Renal cortical epithelial cell (primary cell): ENCODE measurements at places on chromosomes 2 and 18.
A peak's percentile ranks its signal among the peaks of the same experiment; 100 is the strongest.

DNA sequence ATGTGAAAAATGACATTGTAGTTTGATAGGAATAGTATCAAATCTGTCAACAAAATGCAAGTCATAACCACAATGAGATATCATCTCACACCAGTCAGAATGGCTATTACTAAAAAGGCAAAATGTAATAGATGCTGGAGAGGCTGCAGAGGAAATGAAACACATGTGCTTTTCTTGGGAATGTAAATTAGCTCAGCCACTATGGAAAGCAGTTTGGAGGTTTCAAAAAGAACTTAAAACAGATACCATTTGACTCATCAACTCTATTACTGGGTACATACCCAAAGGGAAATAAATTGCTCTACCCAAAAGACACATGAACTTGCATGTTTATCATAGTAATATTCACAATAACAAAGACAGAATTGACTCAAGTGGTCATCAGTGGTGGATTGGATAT lies 572.6 kb downstream of the TRIB2 start:
- DNase-seq: no peak

DNA sequence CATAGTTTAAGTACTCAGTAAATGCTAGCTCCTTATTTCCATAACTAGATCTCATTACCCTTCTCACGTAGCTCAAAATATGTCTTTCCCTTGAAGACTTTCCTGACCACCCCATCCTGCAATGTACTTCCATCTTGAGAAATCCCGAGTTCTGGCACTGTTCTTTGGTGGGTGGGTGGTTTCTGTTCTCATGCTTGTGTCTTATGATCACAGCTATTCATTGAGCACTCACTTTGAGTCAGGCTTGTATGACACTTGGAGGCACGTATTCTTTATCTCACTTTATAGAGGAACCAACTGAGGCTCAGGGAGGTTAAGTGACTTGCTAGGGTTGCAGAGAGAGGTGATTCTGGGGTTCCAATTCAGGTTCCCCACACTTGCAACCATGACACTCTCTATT lies 9.0 kb upstream of the CLIP4 start:
- no peak for DNase-seq

GRCh38 chr18:40018266-40018665 lies 1936.8 kb upstream of the PIK3C3 start:
- no peak for DNase-seq

- DNase-seq: peak; percentile 40
Observed at GRCh38 chr2:160566717-160567116, 73.1 kb upstream of the RBMS1 start.

DNA sequence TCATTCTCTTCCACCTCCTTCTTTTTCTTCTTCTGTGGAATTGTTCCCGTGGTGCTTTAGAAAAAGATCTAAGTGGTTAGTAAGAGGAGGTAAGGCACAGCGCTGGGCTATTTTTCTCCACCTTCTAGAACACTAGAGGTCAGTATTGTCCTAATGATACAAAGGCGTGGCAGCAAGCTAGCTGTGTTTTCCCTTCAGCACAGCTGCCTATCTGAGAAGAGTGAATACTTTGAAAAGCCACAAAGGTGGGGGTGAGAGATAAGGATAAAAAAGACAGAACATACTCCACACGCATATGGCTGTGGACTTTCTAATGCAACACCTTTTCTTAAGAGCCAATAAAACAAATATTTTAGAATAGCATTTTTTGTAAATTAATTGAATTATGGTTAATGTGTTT lies 2.1 kb downstream of the CNTNAP5 start:
- DNase-seq: peak; percentile 43

GRCh38 chr18:74669136-74669798 lies 71.6 kb downstream of the ZNF407 start:
- peak; percentile 51 for DNase-seq

DNA sequence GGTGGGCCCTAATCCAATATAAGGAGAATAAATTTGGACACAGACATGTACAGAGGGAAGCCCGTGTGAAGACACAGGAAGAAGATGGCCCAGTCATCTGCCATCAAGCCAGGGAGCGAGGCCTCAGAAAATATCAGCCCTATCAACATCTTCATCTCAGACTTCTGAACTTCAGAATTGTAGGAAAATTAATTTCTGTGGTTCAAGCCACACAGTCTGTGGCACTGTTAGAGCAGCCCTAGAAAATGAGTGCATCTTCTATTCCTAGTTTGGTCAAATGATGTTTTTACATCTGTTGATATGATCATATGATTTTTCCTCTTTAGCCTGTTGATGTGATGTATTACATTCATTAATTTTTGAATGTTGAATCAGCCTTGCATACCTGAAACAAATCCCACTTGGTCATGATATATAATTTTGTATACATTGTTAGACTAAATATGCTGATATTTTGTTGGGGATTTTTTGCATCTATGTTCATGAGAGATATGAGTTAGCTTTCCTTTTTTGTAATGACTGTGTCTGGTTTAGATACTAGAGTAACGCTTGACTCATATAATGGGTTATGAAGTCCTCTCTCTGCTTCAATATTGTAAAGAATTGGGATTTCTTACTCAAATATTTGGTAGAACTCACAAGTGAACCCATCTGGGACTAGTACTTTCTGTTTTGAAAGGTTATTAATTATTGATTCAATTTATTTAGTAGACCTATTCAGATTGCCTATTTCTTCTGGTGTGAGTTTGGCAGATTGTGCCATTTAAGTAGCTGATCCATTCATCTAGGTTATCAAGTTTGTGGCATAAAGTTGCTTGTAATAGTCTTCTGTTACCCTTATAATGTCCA lies 451.4 kb downstream of the EIPR1 start:
- no peak for DNase-seq

DNA sequence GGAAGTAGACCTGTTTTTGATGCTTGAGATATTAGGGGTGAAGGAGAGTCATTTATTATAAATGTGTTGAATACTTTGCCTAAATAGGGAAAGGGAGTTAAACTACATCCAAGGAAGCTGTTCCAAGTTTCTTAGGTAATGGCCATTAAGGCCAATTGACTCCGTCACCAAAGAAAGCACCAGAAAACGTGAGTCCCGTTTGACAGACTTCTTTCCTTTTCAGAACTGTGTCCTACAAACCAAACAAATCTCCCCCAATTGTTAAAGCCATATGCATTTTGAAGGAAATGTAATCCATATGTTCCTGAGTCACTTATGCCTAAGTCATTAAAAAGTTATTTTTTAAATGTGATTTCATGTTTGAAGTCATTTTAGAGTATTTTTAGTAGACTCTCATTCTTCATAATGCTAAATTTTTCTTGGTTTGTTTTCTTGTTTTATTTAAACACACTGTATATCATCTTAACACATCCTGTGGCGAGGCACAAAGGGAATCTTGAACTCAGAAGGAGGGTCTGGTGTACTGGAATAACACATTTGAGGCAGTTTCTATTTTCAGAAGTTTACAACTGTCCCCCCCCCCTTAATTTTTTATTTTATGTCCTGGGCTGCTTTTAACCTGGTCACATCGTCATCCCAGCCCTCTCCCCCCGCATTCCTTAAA lies 133.7 kb downstream of the RHBDD1 start:
- DNase-seq: no peak

DNA sequence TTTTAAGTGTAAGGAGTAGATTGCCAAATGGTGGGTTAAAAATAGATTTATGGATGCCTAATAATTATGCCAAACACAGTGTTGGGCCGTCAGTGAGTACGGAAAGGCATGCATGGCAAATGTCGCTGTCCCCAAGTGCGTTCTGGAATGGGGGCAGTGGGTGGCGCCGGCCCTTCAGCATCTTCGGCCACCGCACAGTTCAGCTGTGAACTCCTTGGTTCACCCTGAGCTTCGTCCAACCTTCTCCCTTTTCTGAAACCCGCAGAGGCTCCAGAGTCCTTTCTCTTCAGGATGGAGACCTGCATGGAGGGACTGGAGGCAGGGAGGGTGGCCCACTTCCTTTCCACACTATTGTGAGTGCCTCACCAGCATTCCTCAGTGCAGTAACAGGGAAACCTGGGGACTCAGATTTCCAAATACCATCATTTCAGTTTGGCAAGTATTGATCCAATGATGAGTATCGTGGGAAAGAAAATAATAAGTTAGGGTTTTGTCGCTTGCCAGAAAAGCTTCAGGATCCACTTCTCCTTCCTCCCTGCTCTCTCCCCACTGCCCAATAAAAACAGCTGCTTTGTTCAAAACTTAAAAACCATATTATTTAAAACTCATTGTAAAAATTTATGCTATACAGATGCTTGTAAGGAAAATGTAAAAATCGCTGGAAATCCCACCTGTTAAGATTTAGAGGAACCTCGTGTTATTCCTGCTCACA lies 74.6 kb upstream of the TXNDC2 start:
- DNase-seq: no peak

- no peak for DNase-seq
Observed at GRCh38 chr2:156553714-156554442, 117.7 kb downstream of the GPD2 start.

DNA sequence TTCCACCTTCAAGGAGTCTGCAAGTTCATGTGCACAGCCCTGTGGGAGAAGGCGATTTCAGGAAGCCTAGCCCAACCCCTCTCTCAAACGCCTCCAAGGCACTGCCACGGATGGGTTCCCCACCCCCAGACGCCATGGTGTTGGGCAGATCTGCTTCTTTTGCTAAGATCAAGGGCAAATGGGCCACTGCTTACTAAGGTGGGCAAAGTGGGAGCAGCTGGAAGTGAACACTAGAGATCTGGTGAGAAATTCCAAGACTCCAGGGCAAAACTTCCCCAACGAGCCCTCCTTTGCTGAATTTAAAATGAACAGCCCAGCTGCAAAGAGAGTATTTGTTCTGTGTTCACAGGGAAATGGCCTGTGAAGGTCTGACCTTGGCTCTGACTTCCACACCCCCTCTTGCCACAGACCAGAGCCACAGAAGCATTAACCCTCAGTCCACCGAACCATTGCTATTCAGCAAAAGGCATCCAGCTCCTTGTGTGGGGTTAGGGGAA lies 45.1 kb upstream of the ZBTB7C start:
- peak; percentile 84 for DNase-seq

- no peak for DNase-seq
Observed at GRCh38 chr2:177883177-177883576, 189.4 kb downstream of the PDE11A start.

- peak; percentile 79 for DNase-seq
Observed at GRCh38 chr2:234136461-234136860, 86.0 kb downstream of the SPP2 start.

DNA sequence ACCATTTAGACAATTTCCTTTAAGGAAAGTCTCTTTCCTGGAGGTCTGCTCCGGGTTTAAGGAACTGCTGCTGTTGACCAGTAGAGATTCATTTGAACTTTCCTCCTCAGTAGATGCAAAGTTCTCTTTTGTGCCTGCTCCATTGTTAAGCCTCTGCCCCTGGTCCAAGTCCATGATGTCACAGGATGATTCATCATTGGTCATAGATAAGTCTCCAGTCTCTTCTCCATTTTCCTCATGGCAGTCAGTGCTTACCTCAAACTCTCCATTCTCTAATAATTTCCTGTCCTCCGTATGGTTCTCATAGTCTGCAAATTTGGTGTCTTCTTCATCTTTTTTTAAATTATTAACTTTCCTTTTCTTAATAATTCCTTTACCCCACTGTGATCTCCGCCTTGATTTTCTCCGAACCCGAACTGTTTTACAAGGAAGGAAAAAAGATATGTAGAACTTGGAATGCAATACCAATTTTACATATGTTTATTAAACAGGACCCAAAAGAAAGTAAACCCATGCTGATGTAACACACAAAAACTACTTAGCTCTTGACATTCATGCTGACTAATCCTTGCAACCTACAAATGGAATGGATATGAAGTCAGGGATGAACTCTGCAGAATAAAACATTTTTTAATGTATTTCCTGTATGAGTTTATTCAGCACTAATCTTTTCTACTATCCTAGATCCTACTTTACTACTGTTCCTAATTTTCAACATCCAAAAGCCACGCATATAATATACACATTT lies 169.1 kb downstream of the ATAD2B start:
- peak; percentile 82 for DNase-seq

GRCh38 chr2:26432859-26433258 lies 31.1 kb downstream of the DRC1 start:
- DNase-seq: no peak

DNA sequence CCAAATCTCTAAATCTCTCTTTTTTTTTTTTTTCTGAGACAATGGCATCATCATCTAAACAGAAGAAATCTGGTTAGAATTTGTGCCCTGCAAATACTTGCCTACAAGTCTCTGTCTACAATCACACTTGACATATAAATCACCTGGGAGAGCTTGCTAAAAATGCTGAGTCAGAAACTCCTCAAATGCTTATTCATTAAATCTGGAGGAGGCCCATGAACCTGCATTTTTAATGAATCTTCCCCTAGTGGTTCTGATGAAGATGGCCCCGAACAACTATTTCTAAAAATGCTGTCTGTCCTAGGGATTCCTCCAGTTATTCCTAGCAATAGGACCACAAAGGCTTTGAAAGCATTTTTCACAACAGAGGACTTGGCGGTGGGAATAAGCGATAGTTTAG lies 1.6 kb upstream of the CSRNP3 start:
- DNase-seq: no peak

GRCh38 chr18:31553800-31554199 lies 37.9 kb upstream of the TTR start:
- no peak for DNase-seq

DNA sequence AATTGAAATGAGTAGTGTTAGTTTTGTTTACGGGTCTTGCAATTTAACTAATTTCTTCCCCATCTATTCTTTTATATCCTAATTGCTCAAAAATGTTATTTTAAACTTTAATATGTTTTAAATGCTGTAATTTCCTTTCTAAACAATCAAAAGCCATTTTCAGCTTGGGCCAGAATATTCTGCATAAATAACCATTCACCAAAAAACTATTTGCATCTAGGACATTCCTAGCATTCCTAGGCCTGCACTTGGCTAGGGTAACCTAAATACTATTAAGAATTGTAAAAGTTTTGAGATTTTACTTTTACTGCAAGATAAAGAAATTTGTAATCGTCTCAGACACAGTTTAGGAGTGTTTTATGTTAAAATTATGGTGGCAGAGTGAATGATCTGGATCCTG lies 7.8 kb upstream of the ETAA1 start:
- DNase-seq: peak; percentile 62

GRCh38 chr2:27092696-27093429 lies 6.3 kb downstream of the KHK start:
- DNase-seq: peak; percentile 57

GRCh38 chr18:48048251-48048650 lies 117.8 kb upstream of the SMAD2 start:
- no peak for DNase-seq

DNA sequence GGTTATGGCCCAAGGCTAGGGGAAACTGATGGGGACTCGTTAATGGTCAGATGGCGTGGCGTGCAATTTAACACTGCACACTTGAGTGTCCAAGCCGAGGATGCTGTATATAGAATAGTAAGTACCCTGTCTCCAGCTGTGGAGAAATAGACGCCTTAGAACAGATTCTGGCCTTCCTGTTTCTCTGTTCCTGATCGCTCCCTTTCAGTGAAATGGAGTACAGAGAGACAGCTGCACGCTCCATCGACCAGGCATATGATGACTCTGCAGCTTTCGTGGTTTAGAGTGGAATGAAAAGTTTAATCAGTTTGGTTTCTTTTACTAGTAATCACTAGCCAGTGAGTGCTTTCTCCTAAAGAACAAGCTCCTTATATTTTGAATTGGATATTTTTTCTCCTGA lies 213.4 kb downstream of the NEDD4L start:
- DNase-seq: peak; percentile 81

GRCh38 chr2:225103737-225104141 lies 61.5 kb upstream of the DOCK10 start:
- DNase-seq: peak; percentile 70
